ENCODE measurements at places on chromosomes 12 and 14. TPM values are rescaled to one million over a fixed set of nuclear protein-coding genes. Genes with fewer than 3 reads are reported as not detected.

The BICDL1 gene
- total RNA-seq: 16.5 TPM

The NTF3 gene
- total RNA-seq: 0.54 TPM

The KRT83 gene
- not detected for total RNA-seq

The VRTN gene
- total RNA-seq: not detected

The RILPL1 gene
- 60.8 TPM for total RNA-seq

The STYK1 gene
- 1.0 TPM for total RNA-seq

The PRICKLE1 gene
- 18.2 TPM for total RNA-seq

- no peaks in the 10 kb centered on the region for H3K27me3 ChIP-seq
- DNase-seq: no peak
- no peaks in the 10 kb centered on the region for H3K36me3 ChIP-seq
- no peak overlapping the region for H3K27ac ChIP-seq
- peaks cover 23% of the 10 kb centered on the region for H3K4me1 ChIP-seq
- no peak overlapping the region for H3K4me3 ChIP-seq
Observed at GRCh38 chr12:50620978-50621360, 116.2 kb downstream of the DIP2B start.

- H3K36me3 ChIP-seq: no peaks in the 10 kb centered on the region
- no peak overlapping the region for H3K4me3 ChIP-seq
- no peaks in the 10 kb centered on the region for H3K4me1 ChIP-seq
- H3K27ac ChIP-seq: no peak overlapping the region
- no peak for DNase-seq
- no peaks in the 10 kb centered on the region for H3K27me3 ChIP-seq
Observed at GRCh38 chr14:22656226-22656625, 12.1 kb upstream of the OR6J1 start.

DNA sequence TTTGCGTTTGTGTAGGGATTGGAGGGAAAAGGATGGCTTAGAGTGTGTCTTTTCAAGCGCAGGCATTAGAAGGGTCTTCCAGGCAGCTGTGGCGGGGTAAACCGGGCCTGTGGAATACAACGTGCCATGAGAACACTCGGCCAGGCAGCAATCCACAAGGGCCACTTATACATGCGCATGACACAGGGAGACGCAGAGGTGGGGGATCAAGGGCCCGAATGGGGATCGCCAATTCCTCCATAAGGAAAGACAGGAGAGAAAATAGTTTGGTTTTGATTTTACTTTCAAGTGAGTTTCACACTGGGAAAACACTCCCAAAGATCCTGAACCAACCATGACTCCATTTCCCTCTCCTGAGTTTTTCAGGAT, 71.6 kb downstream of the SPRING1 start:
- no peak for DNase-seq
- H3K27me3 ChIP-seq: no peaks in the 10 kb centered on the region
- peaks cover 25% of the 10 kb centered on the region for H3K4me1 ChIP-seq

DNA sequence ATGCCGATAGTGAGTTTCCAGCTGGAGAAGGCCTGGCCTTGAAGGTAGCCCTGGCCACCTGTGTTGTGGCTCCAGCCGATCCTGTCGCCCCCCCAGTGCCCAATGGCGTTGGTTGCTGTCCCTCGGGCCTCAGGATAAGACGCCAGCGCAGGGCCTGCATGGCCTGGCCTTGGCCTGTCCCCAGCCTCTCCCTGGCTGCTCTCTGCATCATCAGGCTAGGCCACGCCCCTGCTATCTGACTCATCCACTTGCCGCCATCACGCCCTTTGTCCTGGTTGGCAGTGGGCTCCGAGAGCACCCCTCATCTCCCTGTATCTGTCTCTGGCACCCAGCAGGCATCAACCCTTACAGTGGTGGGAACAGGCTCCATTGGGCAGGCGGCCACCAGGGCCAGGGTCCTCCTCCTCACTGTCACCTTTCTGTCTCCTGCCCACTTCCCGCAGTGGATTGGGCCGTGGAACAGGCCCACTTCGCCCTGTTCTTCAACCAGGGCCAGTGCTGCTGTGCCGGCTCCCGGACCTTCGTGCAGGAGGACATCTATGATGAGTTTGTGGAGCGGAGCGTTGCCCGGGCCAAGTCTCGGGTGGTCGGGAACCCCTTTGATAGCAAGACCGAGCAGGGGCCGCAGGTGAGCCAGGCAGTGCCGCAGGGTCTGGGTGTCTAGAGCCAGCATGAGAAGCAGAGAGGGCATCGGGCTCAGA, 25.6 kb downstream of the ALDH2 start:
- H3K27ac ChIP-seq: peak overlapping the region; percentile 10
- peak; percentile 74 for DNase-seq
- peaks cover 7% of the 10 kb centered on the region for H3K4me1 ChIP-seq
- H3K4me3 ChIP-seq: no peak overlapping the region
- no peaks in the 10 kb centered on the region for H3K27me3 ChIP-seq

GRCh38 chr14:65042731-65043372, 56.2 kb downstream of the FNTB start:
- DNase-seq: peak; percentile 48
- no peak overlapping the region for H3K27ac ChIP-seq
- H3K27me3 ChIP-seq: no peaks in the 10 kb centered on the region
- H3K36me3 ChIP-seq: no peaks in the 10 kb centered on the region
- H3K4me3 ChIP-seq: no peak overlapping the region
- peaks cover 5% of the 10 kb centered on the region for H3K4me1 ChIP-seq

GRCh38 chr12:130775953-130776856, 60.1 kb upstream of the RIMBP2 start:
- no peak overlapping the region for H3K4me3 ChIP-seq
- no peaks in the 10 kb centered on the region for H3K27me3 ChIP-seq
- peaks cover 14% of the 10 kb centered on the region for H3K36me3 ChIP-seq
- peaks cover 13% of the 10 kb centered on the region for H3K4me1 ChIP-seq
- DNase-seq: peak; percentile 77

GRCh38 chr12:113170926-113171325, 14.4 kb downstream of the DDX54 start:
- no peaks in the 10 kb centered on the region for H3K27me3 ChIP-seq
- H3K27ac ChIP-seq: no peak overlapping the region
- no peaks in the 10 kb centered on the region for H3K4me1 ChIP-seq
- DNase-seq: no peak

GRCh38 chr14:59330455-59330854, 134.7 kb downstream of the GPR135 start:
- no peaks in the 10 kb centered on the region for H3K27me3 ChIP-seq
- peaks cover 41% of the 10 kb centered on the region for H3K36me3 ChIP-seq
- no peak overlapping the region for H3K4me3 ChIP-seq
- peak overlapping the region; percentile 75 for H3K27ac ChIP-seq

DNA sequence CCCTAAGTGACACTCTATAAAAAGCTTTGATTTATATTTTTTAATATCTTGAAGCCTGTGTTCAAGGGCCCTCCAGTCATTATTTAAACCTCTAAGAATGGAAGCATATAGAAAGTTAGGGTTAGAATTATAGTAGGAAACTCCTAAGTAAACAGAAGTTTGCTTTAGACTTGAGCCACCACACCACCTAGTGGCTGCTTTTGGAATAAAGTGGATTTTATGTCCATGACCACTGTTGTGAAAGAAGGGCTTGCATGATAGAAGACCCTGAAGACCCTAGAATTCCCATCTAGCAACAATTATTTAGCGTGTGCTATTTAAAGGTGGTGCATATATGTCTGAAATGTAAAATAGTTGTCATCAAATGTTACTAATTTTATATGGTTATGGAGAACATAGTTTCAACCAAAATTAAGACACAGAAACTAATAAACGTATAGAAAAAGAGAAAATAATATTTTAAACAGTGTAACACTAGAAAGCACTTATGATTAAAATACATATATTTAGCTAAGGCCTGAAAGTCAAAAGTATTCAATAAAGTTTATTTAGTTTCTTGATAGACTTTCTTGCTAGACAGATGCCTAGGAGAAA, 21.3 kb downstream of the LRRIQ1 start:
- H3K4me3 ChIP-seq: no peak overlapping the region
- no peaks in the 10 kb centered on the region for H3K4me1 ChIP-seq
- no peaks in the 10 kb centered on the region for H3K27me3 ChIP-seq
- no peak for DNase-seq
- H3K36me3 ChIP-seq: no peaks in the 10 kb centered on the region

All from upper lobe of left lung (tissue), 6 donors.